ENCODE measurements at places on chromosomes 11 and 22.

- DNase-seq, result no peak
These were observed 50.5 kb upstream of the ADA2 start for GRCh38 chr22:17269607-17270261.

DNA sequence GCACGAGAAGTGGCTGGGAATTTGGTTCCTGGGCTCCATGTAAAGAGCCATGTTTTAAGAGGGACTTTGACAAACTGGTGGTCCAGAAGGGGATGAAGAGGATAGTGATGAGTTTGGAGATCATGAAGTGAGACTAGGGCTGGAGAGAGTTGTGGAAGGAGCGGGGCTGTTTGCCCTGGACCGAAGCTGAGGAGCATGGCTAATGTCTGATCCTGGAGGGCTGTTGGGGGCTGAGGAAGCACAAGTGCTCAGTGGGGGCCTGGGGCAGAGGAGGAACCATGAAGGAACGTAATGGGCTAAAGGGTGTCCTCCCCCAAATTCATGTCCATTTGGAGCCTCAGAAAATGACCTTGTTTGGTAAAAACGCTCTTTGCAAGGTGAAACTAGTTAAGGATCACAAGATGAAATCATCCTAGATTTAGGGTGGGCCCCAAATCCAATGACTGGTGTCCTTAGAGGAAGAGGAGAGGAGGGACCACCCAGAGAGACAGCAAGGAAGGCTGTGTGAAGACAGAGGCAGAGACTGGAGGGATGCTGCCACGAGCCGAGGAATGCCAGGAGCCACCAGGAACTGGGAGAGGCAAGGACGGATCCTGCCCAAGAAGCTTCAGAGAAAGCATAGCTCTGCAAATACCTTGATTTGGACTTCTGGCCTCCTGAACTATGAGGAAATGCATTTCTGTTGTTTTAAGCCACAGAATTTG is 107.3 kb upstream of the LMO1 start:
- DNase-seq, result no peak

DNA sequence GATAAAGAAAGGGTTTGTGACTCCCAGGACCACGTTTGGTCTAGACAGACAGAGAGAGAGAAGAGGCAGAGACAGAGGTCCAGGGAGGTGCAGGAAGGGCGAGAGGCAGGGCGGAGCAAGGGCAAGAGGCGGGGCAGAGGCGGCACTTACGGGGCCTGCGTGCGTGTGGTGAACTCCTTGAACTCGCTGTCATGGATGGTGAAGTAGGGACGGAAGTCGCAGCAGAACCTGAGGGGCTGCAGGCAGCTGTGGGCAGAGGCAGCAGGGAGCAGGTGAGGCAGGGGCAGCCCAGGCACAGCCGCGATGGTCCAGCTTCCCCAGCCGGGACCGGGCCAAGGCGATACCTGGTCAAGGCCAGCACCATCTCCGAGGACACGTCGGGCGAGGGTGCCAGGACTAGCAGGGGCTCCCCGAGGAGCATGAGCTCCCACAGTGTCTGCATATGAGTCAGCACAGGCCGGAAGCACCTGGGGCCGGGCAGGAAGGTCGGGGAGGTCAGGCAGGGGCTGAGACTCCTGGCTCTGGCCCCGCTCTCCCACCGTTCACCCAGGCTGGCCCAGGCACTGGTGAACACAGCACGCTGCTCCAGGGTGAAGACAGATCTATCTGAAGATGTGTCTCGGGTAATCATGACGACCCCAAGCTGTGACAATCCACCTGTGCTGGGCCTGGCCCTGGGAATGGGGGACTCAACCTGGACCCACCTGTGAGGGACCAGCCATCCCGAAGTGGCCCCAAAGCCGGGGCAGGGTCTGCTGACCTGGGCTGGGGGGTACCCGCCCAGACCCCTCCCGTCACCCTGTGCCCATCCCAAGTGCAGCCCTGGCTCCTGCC is 7.2 kb upstream of the PLXNB2 start:
- DNase-seq, result no peak

- DNase-seq, result peak; percentile 10
These were observed 14.9 kb upstream of the MS4A4A start for GRCh38 chr11:60265373-60266214.

GRCh38 chr11:121714351-121714750 is 261.6 kb upstream of the SORL1-AS1 start:
- no peak for DNase-seq
